Tibial nerve (tissue), 4 donors: ENCODE measurements at places on chromosomes 12 and 14.

DNA sequence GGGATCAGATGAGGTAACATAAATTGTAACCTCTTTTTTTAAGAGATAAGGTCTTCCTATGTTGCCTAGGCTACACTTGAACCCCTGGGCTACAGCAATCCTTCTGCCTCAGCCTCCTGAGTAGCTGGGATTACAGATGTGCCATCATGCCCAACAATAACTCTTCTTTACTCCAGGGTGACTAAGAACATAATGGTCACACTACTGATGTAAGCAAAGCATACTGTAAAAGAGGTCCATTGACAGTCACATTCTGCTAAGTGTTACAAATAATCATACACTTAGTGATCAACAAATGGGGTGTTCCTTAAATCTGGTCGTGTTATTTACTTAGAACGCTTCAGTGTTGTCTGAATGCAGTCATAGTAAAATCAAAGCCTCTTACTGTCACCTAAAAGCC lies 68.9 kb downstream of the EPS8 start:
- no peak for DNase-seq

GRCh38 chr12:96985515-96986362 lies 78.7 kb downstream of the NEDD1 start:
- DNase-seq, result no peak

GRCh38 chr14:103512701-103513611 lies 9.7 kb downstream of the CKB start:
- DNase-seq, result no peak

- DNase-seq, result no peak
Measured at GRCh38 chr14:46325157-46325556, 326.4 kb downstream of the RPL10L start.

DNA sequence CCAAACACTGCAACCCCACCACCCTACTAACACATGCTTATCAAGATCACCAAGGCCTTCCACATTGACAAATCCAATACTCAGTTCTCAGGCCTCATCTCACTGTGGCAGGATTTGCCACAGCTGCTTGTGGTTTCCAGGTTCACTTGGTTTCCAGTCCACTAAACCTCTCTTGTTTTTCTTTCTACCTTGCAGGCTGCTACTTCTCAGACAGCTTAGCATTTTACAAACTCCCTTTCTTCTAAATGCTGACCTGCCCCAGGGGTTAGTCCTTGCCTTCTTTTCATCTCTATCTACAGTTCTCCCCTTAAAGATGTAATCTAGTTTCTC lies 84.1 kb downstream of the BCAT1 start:
- DNase-seq, result no peak

- no peak for DNase-seq
Measured at GRCh38 chr14:52354242-52354641, 40.1 kb downstream of the PTGER2 start.
